ENCODE measurements at places on chromosomes 3 and 15.
A peak's percentile ranks its signal among the peaks of the same experiment; 100 is the strongest.

GRCh38 chr3:107939691-107940442 lies 151.0 kb downstream of the CD47 start:
- no peak for DNase-seq

DNA sequence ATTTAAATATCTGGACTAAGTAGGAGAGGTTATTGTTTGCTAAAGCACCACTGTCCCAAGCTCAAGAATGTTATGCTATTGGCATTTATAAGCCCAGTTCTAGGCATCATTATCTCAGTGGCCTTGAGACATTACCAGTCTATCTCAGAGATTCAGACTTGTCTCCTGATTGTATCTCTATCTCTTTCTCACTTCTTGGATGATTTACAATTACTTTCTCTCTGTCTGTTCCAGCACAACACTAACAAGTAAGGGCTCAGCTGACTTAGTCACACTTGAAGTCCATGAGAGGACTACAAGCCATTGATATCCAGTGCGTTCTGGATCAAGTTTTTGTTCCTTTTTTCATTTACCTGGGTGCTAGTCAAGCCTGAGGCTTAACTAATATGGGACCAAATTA lies 60.2 kb downstream of the TRIM69 start:
- no peak for DNase-seq

- no peak for DNase-seq
Observed at GRCh38 chr3:77158730-77159581, 119.1 kb downstream of the ROBO2 start.

DNA sequence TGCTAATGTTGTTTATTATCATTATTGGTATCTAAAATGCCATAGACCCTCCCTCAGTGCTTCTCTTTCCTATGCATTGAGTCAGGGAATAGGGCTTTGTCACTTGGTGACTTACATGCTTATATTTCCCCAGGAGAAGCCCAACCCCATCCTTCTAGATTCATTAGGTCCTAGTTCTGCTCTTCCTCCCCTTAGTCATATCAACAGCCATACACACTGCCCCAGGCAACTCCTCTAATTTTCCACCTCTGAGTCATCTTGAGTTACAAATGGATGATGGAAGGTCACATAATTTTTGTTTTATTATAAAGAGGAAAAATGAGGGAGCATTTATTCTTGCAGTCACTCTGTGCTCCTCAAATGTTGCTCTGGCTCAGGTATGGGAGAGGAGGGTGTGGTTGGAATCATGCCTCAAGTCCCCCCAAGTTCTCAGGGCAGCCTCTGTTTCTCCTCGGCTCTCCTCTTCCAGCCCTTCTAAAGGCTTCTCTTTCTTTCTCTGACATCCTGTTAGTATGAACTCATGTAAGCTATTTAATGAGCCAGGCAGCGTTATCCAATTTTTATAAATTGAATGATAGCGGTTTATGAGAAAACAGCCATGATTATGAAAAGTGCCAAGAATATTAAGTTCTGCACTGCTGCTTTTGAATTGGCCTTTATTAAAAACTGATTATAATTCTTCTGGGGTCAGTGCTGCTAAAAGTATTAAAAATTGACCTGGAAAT lies 45.6 kb upstream of the FSTL1 start:
- no peak for DNase-seq

GRCh38 chr3:24475925-24476324 lies 18.7 kb downstream of the THRB start:
- no peak for DNase-seq

- DNase-seq = no peak
Observed at GRCh38 chr15:57114070-57114469, 195.6 kb downstream of the TCF12 start.

DNA sequence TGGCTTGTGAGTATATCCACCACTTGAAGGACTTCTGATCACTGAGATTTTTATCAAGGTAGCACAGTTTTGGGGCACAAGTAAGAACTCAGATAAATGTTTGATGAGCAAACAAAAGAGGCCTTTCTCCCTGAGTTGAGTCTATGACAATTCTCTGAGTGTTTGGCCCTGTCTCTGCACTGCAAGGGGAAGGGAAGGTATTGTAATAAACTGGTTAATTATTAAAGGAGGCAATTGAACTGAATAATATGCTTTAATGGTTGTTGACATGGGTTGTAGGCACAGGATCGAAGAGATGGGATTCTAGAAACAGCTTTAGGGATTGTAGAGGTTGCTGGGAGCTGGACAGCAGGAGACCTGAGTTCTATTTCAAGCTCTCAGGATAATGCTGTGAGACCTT lies 95.0 kb upstream of the MRPL3 start:
- DNase-seq = no peak

- no peak for DNase-seq
Observed at GRCh38 chr3:189621948-189622603, 9.1 kb upstream of the TP63 start.

- no peak for DNase-seq
Observed at GRCh38 chr3:15159501-15160136, 46.4 kb upstream of the CAPN7 start.

DNA sequence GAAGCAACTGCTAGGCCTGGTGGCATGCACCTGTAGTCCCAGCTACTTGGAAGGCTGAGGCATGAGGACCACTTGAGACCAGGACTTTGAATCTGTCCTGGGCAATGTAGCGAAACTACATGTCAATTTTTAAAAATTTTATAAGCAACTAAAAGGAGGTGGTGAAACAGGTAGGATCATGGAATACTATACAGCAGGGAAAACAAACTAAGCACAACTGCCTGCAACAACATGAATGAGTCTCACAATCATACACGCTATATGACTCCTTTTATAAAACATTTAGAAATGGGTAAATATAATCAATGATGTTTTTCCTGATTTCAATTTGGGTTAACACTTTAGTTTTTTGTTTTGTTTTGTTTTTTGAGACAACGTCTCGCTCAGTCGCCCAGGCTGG lies 29.5 kb upstream of the CNBP start:
- no peak for DNase-seq

DNA sequence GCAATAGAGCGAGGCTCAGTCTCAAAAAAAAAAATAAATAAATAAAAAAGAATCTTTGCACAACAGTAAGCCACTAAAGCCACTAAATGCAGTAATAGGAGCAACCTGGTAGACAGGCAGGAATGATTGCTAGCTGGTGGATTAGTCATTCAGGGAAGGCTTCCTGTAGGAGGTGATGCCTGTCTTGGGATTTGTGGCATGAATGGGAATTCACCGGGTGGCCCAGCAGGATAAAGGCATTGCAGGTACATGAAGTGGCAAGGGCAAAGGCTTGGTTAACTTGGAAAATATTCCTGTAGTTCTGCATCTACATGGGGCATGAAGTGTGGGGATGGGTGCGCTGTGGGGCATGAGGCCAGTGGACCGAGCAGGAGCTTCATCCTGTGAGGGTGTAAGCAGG lies 94.5 kb downstream of the IQSEC1 start:
- DNase-seq = no peak

DNA sequence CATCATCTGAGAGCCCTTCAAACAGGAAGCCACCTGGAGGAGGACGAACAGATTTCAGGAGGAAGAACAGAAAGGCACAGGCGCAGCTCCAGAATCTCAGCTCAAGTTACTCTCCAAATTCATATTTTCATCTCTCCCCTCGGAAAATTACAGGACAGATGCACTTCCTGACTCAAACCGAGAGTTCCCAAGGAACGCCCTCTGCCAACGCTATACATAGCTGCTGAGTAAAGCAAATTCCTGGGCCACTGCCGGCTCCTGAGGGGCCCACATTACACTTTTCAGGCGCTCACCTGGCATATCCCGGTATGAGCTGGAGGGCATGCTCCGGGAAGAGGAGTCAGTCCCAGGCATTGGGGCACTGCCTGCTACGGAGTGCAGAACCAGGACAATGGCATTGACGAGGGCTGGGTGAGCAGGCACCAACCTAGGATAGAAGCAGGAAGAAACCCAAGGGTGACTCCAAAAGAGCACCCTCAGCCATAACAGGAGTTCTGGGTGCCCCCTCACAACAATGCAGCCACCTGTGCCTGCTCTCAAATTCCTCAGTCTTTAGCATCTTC lies 11.2 kb downstream of the UBL7 start:
- no peak for DNase-seq

DNA sequence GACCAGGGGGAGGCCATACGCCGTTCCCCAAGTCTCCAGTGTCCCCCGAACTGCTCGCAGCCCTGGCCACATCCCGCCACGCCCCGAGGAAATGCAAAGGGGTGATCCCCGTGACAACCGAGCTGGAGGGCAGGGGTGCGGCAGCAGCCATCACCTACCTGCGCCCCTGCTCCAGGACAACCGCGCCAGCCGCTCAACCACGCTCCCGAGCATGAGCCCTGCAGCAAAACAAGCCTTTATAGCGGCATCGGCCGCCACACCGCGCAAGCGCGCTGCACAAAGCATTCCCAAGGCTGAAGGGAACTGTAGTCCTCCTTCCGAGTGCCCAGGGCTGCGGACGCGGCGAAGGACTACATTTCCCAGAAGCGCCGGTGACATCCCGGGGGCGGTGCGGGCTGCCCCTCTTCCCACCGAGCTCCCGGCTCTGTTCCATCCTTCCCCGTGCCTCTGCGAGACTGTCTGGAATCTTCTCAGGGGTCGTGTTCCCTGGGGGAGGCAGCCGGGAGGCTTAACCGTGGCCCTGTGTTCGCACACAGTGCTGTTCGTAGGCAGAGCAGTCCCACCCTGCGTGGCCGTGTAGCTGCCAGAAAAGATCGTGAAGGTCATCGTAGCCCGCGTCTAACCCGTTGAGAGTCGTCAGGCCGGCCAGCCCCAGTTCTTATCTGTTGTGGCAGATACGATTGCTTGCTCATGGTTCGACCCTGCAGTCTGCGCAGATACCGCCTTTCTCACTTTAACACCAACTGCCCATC lies at the start of gene ABCC5:
Gene ABCC5, minus strand, starts transcription at position 213 of the 752 bp plus-strand sequence. CDS start 3,492 bp downstream, outside the sequence.
- DNase-seq = peak; percentile 74

GRCh38 chr3:118968111-118968510 lies 66.5 kb downstream of the IGSF11 start:
- no peak for DNase-seq

- no peak for DNase-seq
Observed at GRCh38 chr15:72113347-72114031, 4.5 kb downstream of the MYO9A start.

- no peak for DNase-seq
Observed at GRCh38 chr3:147406028-147406931, at the start of gene ZIC4. ZIC4 (minus strand) TSS chr3:147406543; CDS start chr3:147402797, 3,746 bp downstream.

DNA sequence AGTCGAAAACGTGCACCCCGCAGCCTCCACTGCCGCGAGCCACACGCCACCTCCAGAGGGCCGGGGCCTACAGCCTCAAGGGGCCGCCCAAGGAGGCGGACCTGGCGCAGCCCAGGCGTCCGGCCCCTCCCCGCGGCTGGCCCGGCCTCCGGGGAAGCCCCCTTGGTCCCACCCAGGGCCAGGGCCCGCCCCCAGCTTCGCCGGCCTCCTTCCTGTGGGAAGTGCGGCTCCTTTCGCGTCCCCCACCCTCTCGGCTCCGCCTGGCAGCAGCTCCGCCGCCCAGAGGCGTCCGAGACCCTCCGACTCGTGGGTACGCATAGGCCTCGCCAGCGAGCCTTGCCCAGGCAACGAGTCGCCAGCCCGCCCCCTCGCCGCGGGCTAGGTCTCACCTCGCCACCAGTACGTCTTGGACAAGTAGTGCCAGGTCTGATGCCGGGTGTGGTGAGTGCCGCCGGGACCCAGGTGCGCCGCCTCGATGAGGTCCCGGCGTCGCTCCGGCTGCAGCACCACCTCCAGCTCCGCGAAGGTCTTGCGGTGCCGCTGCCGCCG lies 642 bp downstream of the ZBTB11 start:
- DNase-seq = peak; percentile 93

- DNase-seq = no peak
Observed at GRCh38 chr15:95970326-95970725, 360.2 kb upstream of the NR2F2 start.

DNA sequence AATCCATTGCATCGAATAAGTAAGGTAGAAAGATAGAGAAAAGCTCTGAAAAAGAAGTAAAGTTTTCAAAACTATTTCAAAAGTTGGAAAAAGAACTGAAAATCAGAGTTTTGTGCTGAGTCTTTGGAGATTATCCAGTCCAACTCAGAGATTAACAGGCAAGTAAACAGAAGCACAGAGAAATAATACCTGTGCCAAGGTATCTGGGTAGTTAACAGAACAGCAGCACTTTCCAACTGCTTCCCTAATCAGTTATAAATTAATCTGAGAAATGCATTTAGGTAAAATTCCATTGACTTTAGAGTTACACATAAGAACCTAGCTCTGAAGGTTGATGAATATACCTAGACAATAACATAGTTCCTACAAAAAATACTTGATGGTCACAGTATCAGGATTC lies 355.3 kb downstream of the TBC1D5 start:
- DNase-seq = no peak

GRCh38 chr3:71549951-71550350 lies 33.6 kb downstream of the FOXP1 start:
- DNase-seq = no peak

DNA sequence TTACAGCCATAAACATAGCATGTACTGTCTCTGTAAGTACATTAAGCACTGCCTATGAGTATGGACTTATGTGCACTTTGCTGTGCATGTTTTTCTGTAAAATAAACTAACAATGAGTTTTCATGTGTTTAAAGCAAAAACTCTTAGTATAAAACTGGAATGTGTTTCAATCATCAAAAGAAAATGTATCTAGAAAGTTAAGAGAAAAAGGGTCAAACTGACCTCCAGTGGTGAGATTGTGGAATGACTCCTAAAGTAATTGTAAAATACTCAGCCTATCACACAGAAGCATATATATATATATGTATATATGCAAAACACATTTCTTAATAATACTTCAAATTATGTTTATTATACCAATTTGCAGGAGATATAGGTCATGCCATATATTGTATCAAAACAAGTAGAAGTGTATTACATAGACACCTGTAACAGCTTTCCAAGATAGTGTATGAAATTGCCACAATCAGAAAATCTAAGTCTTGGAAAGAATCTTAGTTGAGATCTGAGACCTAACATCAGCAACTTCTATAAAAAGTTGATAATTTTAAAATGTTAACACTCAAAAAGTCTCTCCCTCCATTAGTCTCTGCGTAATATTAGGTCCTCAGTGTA lies 199.6 kb downstream of the FMN1 start:
- no peak for DNase-seq

DNA sequence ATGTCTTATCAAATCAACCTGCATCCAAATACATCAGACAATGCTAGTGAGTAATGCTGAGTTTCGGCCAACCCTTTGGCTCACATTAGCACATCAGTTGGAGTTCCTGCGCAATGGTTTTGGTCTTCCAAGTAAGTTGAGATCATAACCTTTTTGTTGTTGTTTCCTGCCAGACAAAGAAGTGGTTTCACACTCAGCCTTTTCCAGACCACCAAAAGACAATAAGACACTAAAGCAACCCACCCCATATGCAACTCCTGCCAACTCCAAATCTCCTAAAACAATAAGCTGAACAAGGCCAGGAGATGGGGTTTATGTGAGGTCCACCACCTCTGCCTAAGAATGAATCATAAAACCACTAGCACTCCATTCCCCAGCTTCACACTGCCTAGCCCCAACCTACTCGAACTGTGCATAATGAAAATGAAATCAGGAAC lies 177.0 kb downstream of the ERC2 start:
- DNase-seq = no peak

- DNase-seq = no peak
Observed at GRCh38 chr3:101351829-101352228, 31.5 kb upstream of the IMPG2 start.
